ENCODE measurements at places on chromosomes 5 and 9.
A peak's percentile ranks its signal among the peaks of the same experiment; 100 is the strongest.

DNA sequence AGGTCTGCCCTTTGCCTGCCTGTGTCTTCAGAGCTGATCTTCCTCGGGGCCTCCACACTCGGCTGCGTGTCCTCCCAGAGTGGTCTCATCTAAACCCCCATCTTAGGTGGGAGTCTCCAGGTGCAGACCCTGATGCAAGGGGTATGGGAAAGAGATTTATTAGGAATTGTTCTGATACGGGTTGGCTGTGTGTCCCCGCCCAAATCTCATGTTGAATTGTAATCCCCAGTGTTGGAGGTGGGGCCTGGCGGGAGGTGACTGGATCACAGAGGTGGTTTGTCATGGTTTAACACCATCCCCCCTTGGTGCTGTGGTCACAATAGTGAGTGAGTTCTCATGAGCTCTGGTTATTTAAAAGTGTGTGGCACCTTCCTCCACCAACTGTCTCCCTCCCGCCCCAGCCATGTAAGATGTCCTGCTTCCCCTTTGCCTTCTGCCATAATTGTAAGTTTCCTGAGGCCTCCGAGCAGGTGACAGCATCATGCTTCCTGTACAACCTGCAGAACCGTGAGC lies 208.4 kb downstream of the AOPEP start:
- no peak for DNase-seq

GRCh38 chr5:165260426-165260825 lies 1755.0 kb downstream of the MAT2B start:
- DNase-seq, result no peak

DNA sequence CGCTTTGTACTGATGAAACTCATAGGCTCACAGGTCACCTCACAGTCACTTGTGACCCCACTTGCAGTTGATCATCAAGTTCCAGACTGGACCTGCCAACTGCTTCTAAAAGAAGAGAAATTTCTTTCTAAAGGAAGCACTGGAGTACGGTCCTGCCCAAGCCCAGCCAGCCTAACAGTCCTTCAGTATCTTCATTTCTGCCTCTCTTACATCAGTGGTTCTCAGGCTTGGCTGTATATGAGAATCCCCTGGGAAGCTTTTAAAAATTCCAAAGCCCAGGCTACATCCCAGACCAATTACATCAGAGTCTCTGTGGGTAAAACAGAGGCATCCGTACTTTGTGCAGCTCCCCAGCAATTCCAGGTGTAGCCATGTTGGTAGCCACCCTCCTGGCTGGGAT lies 282.1 kb downstream of the NFIB start:
- no peak for DNase-seq

GRCh38 chr5:96822686-96823459 lies 15.1 kb upstream of the ERAP1 start:
- no peak for DNase-seq

DNA sequence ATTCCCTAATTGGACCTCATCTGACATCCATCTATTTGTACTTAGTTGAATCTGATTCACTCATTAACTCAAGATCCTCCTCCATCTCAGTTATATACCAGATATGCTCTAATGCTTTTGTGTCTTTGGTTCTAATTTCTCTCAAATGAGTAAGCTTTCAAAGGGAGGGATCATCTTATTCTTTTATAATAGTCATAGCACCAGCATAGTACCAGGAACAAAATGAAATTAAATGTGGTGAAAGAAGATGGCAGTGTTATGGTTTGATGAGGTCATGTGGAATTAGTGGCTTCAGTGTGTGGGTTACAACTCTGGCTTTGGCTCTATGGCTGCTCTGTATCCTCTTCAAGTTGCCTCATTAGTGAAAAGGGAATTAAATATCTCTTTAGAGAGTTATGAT lies 32.5 kb upstream of the ZNF366 start:
- no peak for DNase-seq

DNA sequence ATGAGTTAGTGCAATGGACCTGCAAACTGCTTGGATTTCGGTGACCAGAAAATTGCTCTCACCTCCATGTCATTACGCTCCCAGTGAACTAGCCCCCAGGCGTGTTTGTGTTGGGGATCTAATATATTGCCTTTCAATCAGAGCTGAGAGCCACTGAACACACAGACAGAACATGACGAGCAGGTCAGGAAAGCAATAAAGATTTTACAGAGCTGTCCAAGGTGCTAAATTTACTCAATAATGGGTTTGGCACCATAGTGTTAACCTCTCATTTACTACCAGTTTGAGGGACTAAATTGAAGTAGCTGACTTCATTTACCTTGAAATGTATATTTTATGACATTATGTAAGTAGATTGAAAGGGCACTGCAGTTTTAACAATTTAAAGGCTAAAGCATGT lies 383.0 kb downstream of the EBF1 start:
- DNase-seq, result no peak

- DNase-seq, result no peak
Measured at GRCh38 chr5:68540798-68541590, 325.4 kb downstream of the PIK3R1 start.

- DNase-seq, result no peak
Measured at GRCh38 chr5:116395631-116396203, 178.9 kb downstream of the SEMA6A start.

- no peak for DNase-seq
Measured at GRCh38 chr5:138936225-138936967, 61.3 kb upstream of the LRRTM2 start.

GRCh38 chr5:157523976-157524375 lies 51.6 kb downstream of the ADAM19 start:
- no peak for DNase-seq

GRCh38 chr9:33782395-33783152 lies 12.8 kb upstream of the PRSS3 start:
- no peak for DNase-seq

- DNase-seq, result no peak
Measured at GRCh38 chr5:3612591-3613042, 17.0 kb downstream of the IRX1 start.

DNA sequence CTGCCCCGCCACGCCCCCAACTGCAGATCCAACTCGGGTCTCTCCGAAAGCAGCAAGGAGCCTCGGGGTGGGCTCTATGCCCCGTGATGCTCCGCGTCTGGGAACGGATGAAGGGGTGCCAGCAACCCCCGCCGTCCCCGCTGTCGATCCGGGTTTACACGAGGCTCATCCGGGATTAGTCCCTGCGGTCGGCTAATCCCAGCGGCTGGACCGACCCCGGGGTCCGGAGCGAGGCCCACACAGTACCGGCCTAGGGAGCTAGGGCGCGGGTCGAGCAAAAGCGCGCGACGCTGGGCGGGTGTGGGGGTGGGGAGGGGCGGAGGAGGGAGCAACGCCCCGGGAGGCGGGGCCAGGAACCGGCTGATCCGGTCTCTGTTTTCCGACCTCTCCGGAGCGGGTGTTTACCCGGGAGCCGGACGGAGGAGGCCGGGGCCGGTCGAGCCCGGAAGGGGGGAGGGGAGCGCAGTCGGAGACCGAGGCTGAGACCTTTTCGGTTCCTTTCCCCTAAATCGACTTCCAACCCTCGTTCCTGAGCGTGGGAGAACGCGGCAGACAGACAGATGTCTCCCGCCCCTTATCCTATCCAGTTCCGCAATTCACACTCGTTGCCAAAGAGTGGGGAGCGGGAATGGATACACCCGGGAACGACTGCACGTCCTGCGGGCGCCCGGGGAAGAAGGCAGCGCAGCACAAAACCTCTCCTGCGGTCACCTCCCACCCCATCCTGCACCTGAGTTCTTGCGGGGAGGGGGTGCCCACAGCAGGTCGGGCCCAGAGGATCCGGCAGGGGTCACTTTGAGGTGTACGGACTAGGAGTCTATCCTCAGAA lies 28.6 kb downstream of the PCDH1 start:
- no peak for DNase-seq

GRCh38 chr9:77848404-77848803 lies 183.2 kb downstream of the GNAQ start:
- no peak for DNase-seq

GRCh38 chr9:17280350-17281012 lies 145.6 kb downstream of the CNTLN start:
- DNase-seq, result no peak

GRCh38 chr9:19409401-19410194 lies 789 bp downstream of the ACER2 start:
- DNase-seq, result peak; percentile 49

DNA sequence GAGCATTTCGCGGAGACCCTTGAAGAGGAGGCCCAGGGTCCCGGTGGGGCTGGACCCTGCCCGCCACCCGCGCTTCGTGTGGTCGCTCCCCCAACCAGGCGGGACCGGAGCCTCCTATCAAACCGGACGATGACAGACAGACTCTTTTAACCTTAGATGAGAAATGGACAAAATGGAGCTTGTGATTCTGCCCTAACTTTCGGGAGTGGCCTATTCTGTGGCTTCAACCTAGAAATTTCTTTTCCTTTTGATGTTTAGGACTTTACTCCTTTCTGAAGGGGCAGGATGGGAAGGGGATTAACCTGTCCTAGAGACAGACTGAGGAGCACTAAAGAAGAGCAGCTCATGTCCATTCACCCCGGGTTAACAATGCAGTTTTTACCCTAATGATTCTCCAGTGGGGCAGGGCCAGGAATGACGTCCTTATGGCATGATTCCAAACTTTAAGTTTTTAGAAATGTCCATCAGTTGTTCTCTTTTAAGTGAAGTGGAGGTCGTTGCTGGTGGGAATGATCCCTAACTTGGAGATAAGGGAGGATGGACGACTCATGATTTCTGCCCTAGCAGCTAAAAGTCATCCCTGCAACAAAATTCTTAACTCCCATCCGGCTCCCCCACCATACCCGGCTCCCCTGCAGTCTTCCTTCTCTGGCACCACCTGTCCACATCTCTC lies 1.0 kb downstream of the NIPSNAP3A start:
- no peak for DNase-seq

DNA sequence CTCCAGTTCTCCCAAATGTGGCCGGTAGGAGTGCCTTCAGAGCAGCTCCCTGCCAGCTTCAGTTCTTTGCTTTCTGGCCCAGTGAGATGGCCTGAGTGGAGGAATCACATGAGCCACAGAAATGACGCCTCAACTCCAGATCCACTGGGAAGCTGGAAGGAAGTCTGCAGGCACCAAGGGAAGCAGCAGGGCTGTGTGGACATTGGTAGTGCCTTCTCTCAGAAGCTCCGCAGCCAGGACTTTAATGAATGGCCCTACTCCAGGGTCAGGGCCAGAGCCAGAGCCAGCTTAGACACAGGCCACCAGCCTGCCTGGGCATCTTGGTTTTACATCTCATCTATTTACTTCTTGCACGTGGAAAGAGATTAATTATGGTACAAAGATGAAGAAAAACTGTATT lies 12.0 kb upstream of the PSMB7 start:
- DNase-seq, result no peak

DNA sequence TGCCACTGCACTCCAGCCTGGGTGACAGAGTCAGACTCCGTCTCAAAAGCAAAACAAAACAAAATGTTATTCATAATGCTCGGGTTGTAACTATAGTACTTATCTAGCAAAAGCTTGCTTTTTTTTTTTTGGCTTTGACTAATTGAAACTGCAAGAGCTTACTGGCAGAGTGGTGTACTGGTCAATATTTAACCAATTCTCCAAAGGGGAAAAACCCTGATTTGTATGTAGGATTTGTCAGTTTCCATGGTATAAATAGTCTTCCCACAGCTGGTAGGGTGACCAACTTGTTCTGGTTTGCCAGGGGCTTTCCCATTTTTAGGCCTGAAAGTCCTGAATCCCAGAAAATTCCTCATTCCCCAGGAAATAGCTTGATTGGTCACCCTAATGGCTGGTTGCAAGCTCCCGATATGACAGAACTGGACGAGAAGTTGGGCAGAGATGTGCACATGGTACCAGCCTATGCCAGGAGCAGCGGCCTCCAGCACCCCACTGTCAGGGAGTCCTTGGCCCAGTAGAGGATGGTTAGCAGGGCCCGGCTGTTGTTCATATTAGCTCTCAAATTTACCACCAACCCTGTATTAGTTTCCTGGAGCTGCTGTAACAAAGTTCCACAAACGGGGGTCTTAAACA lies 58.0 kb downstream of the FXN start:
- DNase-seq, result no peak

DNA sequence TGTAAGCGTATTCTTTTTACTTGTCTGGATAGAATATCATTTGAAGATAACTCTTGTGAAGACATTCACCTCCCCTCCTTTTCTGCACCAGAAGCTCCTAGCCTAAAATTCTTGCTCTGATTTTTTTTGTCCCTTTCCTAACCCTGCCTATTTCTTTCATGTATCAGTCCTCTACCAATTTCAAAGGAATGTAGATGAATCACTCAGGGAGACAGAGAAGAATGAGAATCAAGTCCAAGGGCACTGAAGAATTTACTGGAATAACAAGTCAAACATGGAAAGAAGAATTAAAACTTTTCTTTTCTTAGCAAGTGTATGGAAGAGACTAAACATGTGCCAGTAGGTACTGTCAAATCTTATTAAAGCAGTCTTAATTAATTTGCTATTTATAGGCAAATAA lies 618.7 kb downstream of the DNAH5 start:
- DNase-seq, result no peak

DNA sequence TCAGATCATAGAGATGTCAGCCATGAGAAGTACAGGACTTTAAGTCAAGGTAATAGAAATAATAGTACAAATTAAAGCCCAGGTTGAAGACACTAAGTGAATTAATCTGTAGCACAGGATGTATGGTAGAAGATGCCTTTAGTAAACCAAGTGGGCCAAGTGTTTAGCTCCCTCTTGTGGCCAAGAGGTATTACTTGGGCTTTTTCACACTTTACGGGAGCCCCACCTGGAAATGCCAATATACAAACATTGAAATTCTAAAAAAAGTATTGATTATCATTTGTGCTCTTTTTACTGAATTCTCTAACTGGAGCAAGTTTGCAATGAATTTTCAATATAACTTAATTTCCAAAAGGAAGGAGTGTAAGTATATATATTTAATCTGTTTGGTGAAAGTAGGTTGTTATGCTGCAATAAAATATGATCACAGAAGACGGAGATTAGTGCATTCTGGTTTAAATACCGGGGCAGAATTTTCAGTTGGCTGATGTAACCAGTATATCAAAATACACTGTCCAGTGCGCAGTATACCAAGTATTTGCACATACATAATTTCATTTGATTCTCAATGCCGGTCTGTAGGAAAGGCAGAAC lies 84.7 kb downstream of the PARP8 start:
- DNase-seq, result peak; percentile 26

GRCh38 chr9:108973895-108974294 lies 39.4 kb downstream of the CTNNAL1 start:
- no peak for DNase-seq

DNA sequence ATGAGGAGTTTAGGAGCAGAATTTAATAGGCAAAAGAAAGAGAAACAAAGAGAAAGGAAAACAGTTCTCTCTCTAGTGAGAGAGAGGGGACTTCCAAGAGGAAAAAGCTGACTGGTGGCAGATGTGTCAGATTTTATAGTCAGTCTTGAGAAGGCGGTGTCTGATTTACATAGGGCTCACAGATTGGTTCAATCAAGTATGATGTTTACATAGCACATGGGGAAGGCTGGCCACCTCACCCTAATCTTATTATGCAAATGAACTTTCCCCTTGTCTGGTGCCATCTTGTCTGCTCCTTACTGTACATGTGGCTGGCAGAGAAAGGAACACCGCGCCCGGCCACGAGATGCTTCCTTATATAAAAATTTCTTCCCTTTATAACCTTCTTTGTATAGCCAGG lies 24.7 kb downstream of the UNC13B start:
- no peak for DNase-seq

GRCh38 chr5:105882956-105883481 lies 1787.7 kb downstream of the EFNA5 start:
- no peak for DNase-seq
